Naive thymus-derived CD4-positive, alpha-beta T cell (primary cell): ENCODE measurements at places on chromosomes 6 and 20. TPM values are rescaled to one million over a fixed set of nuclear protein-coding genes. Genes with fewer than 3 reads are reported as not detected.

- peak; percentile 18 for DNase-seq
- no peaks in the 10 kb centered on the region for H3K27me3 ChIP-seq
- no peak overlapping the region for H3K4me3 ChIP-seq
Measured at GRCh38 chr6:797479-798077, 104.6 kb upstream of the EXOC2 start.

DNA sequence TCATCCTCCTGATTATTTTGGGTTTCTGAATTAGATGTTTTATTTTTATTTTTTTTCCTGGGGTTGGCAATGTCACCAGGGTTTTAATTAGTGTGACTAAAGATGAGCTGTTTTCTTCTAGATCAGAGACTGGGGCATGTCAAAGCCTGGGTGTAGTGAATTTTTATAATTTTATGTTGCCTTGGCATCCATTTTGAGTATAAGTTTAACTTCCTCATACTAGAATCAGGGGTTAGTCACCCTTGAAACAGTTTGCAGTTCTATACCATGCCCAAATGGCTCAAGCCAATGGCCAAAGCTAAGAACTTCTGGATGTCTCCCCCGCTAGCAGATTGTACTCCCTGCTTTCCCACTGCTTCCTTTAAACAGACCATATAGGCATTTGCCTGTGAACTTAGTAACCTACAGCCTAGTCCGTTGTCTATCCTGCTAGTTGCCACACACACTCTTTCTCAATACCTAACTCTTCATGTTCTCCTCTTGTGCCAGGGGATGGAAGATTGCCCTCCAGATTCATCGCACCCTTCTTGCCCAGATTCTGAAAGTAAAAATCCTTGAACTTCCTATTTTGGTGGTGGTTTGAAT, 54.5 kb downstream of the KIAA0408 start:
- H3K4me3 ChIP-seq: no peak overlapping the region
- no peaks in the 10 kb centered on the region for H3K36me3 ChIP-seq
- no peaks in the 10 kb centered on the region for H3K4me1 ChIP-seq
- H3K27me3 ChIP-seq: no peaks in the 10 kb centered on the region
- DNase-seq: no peak
- no peak overlapping the region for H3K27ac ChIP-seq

DNA sequence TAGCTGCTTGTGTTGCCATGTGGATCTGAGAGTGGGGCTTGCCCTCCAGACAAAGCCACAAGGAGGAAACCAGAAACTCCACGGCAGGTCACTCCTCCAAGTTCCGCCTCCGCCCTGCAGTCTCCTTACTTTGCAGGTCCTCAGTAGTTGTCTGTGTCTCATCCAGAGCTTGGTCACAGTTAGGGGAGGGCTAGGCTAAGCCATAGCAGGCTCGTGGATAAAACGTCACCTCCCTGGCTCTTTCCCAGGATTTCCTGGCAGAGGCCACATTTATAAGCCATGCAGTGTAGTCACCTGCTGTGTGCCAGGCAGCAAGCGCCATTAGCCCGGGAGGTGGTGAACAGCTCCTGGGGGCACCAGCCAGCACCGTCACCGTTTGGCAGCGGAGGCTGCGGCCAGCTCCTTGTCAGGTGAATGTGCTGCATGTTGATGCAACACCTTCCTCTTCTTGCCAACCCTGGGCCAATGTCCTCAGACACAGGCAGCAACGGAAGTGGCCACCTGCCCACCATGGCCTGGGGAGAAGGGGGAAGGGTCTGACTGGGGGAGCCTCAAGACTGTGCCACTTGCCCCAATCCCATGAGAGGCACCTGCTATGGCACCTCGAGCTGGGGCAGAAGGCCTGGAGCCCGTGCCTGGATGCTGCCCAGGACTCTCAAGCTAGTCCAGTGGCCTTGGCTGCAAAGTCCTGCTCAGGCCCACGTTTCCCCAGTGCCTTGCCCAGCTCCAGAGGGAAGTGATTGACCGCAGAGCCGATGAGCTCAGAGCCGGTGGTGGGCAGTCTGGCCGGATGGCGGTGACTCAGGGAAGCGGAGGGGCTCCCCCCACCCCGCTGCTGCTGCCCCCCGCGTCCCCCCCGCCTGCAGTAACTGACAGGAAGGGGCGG, 39.0 kb upstream of the SLCO4A1 start:
- H3K36me3 ChIP-seq: no peaks in the 10 kb centered on the region
- H3K27ac ChIP-seq: no peak overlapping the region
- peak overlapping the region; percentile 59 for H3K4me3 ChIP-seq
- peak; percentile 35 for DNase-seq
- peaks cover 17% of the 10 kb centered on the region for H3K4me1 ChIP-seq

GRCh38 chr6:408599-409102, 17.1 kb downstream of the IRF4 start:
- H3K4me3 ChIP-seq: no peak overlapping the region
- no peak for DNase-seq
- no peaks in the 10 kb centered on the region for H3K36me3 ChIP-seq
- H3K27me3 ChIP-seq: no peaks in the 10 kb centered on the region

GRCh38 chr20:9160757-9161156, 91.9 kb downstream of the PLCB4 start:
- no peaks in the 10 kb centered on the region for H3K4me1 ChIP-seq
- DNase-seq: no peak
- no peak overlapping the region for H3K4me3 ChIP-seq
- H3K36me3 ChIP-seq: no peaks in the 10 kb centered on the region

DNA sequence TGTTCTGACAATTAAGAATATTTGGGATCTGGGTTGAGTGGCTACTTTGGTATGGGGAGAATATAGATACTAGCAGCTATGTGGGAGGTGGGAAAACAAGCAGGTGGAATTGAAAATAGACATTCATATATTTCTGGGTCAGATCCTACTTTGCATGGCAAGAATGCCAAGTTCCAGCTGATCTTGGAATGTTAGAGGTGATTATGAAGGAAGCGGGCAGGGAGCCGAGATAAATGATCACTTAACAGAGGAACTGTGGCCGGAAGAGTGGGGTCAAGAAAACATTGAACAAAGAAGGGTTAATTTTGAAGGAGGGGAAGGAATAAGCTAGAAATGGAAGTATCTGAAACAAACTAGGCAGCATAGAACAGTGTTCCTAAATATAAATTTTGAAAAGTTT, 15.4 kb downstream of the PLCB1 start:
- no peaks in the 10 kb centered on the region for H3K36me3 ChIP-seq
- H3K4me1 ChIP-seq: peaks cover 22% of the 10 kb centered on the region
- no peaks in the 10 kb centered on the region for H3K27me3 ChIP-seq

GRCh38 chr20:32831982-32832381, 12.2 kb downstream of the MAPRE1 start:
- DNase-seq: no peak
- no peak overlapping the region for H3K4me3 ChIP-seq
- no peak overlapping the region for H3K27ac ChIP-seq
- peaks cover 55% of the 10 kb centered on the region for H3K4me1 ChIP-seq

DNA sequence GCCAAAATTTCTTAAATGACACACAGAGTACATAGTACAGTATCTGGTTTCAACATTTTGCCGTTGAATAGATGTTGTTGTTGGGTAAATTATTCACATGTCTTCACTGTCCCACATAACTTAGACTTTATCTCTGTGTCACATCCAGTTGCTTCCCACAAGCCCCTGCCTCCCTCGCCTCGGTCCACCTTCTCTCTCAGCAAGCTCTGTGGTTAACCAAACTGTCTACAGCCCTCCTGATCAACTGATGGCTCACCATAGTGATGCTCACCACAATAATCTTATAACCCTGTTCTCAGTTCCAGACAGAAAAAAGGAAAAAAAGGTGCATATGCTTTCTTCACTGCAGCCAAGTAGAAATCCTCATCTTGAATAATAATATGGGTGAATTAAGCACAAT, 23.0 kb downstream of the IL17F start:
- H3K36me3 ChIP-seq: no peaks in the 10 kb centered on the region
- no peaks in the 10 kb centered on the region for H3K4me1 ChIP-seq
- H3K27me3 ChIP-seq: no peaks in the 10 kb centered on the region
- no peak overlapping the region for H3K27ac ChIP-seq
- no peak for DNase-seq

- peak overlapping the region; percentile 91 for H3K27ac ChIP-seq
- H3K36me3 ChIP-seq: no peaks in the 10 kb centered on the region
- H3K4me3 ChIP-seq: peak overlapping the region; percentile 88
- H3K27me3 ChIP-seq: no peaks in the 10 kb centered on the region
Measured at GRCh38 chr6:137217801-137218472, 1.2 kb downstream of the IFNGR1 start.

DNA sequence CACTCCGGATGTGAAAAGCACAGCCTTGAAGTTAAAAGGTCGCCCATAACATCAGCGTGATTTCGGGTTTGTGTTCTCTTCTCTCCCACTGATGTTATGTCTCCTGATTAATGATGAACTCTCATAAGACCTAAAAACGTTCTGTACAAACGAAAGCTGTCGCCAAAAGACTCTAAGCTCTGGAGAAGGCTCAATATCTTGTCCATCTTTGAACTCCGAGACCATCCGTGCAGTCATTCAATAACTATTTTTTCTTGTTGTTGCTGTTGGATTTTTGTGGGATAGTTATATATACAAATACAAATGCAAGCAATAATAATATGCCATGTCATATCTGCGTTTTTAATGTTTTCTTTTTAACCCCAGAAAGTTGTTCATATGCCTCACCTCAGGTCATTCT, 291.8 kb upstream of the MARCKS start:
- H3K36me3 ChIP-seq: no peaks in the 10 kb centered on the region
- no peaks in the 10 kb centered on the region for H3K4me1 ChIP-seq
- H3K27ac ChIP-seq: no peak overlapping the region

- H3K27ac ChIP-seq: no peak overlapping the region
- no peaks in the 10 kb centered on the region for H3K27me3 ChIP-seq
- H3K36me3 ChIP-seq: no peaks in the 10 kb centered on the region
- H3K4me3 ChIP-seq: no peak overlapping the region
- no peaks in the 10 kb centered on the region for H3K4me1 ChIP-seq
Measured at GRCh38 chr6:26257272-26257671, 107.7 kb upstream of the BTN3A2 start.

- H3K4me3 ChIP-seq: no peak overlapping the region
- peaks cover 7% of the 10 kb centered on the region for H3K36me3 ChIP-seq
- no peaks in the 10 kb centered on the region for H3K4me1 ChIP-seq
- no peak overlapping the region for H3K27ac ChIP-seq
- H3K27me3 ChIP-seq: no peaks in the 10 kb centered on the region
- no peak for DNase-seq
Measured at GRCh38 chr20:4916971-4917881, 84.1 kb downstream of the SLC23A2 start.

GRCh38 chr20:2742934-2743559, 50.5 kb downstream of the EBF4 start:
- H3K4me1 ChIP-seq: peaks cover 30% of the 10 kb centered on the region
- peak overlapping the region; percentile 65 for H3K27ac ChIP-seq
- H3K4me3 ChIP-seq: peak overlapping the region; percentile 29
- H3K27me3 ChIP-seq: no peaks in the 10 kb centered on the region
- peak; percentile 70 for DNase-seq

- no peaks in the 10 kb centered on the region for H3K36me3 ChIP-seq
- no peaks in the 10 kb centered on the region for H3K27me3 ChIP-seq
- no peak overlapping the region for H3K4me3 ChIP-seq
Measured at GRCh38 chr20:59094576-59094975, 52.0 kb upstream of the PRELID3B start.

DNA sequence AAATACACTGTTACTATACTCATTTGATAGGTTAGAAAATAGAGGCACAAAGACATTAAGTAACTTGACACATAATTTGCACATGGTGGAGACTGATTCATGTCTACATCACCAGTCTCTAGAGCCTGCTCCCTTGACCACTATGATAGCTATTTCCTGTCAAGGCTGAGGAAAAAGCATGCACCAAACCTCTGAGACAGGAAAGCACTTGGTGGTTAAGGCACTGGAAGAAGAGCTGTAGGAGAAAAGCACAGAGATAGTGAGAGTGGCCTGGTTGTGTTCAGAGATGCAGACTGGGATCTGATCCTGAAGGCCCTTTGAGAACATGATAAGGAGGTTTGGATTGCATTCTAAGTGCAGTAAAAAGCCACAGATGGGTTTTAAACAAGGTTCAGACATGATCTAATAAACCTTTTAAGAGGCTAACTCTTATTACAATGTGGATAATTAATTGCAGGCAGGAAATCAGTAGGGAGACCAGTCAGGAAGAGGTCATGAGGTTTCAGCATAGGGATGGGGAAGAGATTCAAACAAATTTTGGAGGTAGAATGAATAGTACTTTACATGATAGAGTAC, 168.9 kb downstream of the PHF3 start:
- H3K27ac ChIP-seq: no peak overlapping the region
- no peaks in the 10 kb centered on the region for H3K4me1 ChIP-seq
- H3K36me3 ChIP-seq: no peaks in the 10 kb centered on the region
- no peak overlapping the region for H3K4me3 ChIP-seq
- no peaks in the 10 kb centered on the region for H3K27me3 ChIP-seq

DNA sequence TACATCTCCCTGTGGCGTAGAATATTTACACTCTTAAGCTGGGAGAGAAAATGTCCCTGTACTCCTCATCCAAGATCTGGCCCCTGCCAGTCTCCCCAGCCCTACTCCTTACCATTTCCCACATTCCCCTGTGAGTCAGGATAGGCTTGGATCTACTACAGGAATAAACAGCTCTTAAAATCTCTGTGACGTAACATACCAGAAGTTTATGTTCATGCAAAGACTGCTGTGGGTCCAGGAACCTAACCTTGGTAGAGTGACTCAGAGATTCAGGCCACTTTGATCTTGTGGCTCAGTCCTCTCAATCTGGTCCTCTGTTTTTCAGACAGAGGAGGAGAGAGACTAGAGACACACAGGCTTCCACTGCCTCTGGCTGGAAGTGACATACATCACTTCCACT, 38.5 kb upstream of the GPR6 start:
- H3K27me3 ChIP-seq: no peaks in the 10 kb centered on the region
- H3K4me1 ChIP-seq: no peaks in the 10 kb centered on the region
- no peak overlapping the region for H3K27ac ChIP-seq

DNA sequence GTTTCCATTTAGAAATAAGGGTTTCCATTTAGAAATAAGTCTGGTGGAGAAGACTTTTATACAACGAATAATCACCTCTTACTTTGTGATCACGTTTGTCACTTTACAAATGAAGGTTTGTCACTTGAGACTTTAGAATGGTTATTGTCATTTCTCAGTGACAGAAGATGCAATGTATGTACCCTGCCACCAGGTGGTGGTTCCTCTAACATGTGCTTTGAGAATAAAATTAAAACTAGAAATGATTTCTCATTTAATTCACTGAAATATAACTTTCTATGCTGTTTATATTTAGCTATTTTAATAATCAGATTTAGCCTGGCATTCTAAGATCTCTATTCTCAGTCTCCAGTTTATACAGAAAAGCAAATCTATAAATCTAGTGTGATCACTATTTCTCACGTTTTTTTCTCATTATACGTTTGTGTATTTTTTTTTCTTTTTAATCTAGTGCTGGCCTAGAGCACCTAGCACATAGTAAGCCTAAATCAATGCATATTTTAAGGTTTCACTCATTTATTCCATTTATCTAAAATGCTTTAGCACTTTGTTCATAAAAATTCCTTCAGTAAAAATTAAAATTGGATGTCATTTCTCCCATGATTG, 57.4 kb upstream of the TFAP2D start:
- no peaks in the 10 kb centered on the region for H3K4me1 ChIP-seq
- H3K27me3 ChIP-seq: no peaks in the 10 kb centered on the region
- no peaks in the 10 kb centered on the region for H3K36me3 ChIP-seq
- no peak overlapping the region for H3K4me3 ChIP-seq

GRCh38 chr6:37585523-37585905, 85.8 kb upstream of the CCDC167 start:
- no peak overlapping the region for H3K27ac ChIP-seq
- no peaks in the 10 kb centered on the region for H3K4me1 ChIP-seq
- no peaks in the 10 kb centered on the region for H3K36me3 ChIP-seq
- DNase-seq: no peak

The SALL4 gene
- total RNA-seq: 0.15 and 0.46 TPM in 2 replicates

The DNMT3B gene
- 2.5 and 2.6 TPM in 2 replicates for total RNA-seq

The IL22RA2 gene
- not detected in 2 replicates for total RNA-seq

The FAM83C gene
- not detected for total RNA-seq

The PDYN gene
- not detected in 2 replicates for total RNA-seq

The CCN6 gene
- not detected in 2 replicates for total RNA-seq
